ENCODE measurements at places on chromosomes 6 and 20. TPM values are rescaled to one million over a fixed set of nuclear protein-coding genes. Genes with fewer than 3 reads are reported as not detected.

Gene GLP1R
- total RNA-seq, result 0.22 TPM

- H3K4me1 ChIP-seq, result no peaks in the 10 kb centered on the region
- no peak for DNase-seq
- no peaks in the 10 kb centered on the region for H3K27me3 ChIP-seq
- no peak overlapping the region for H3K27ac ChIP-seq
- no peak overlapping the region for H3K4me3 ChIP-seq
- H3K36me3 ChIP-seq, result no peaks in the 10 kb centered on the region
These were observed 69.0 kb upstream of the BACH2 start for GRCh38 chr6:90365565-90366219.

Gene EYA4
- total RNA-seq, result 5.0 TPM

DNA sequence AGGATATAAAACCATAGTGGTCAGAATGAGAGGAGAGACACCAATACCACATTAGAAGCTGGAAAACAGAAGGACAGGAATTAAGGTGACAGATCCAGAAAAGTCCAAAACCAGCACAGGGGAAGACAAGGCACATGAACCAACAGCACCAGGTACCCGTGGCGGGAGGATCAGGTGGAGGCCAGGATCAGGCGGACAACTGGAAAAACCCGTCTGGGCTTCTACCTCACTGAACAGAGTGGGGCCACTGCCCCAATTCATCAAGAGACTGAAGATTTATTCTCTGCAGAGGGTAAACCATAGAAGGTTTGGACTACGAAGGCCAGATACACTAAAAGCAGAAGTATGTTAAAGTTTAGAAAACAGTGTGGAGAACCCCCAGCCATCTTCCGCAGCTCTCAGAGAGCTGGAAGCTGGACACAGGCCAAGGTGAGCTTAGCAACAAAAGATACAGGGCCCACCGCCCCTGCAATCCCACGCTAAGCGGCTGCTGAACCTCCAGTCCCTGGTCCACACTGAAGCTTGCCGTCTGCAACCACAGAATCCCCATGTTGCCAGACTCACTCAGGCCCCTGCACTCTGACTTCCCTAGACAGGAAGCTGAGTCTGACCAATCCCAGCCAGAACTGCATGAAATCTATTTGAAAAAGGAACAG is 29.9 kb downstream of the ABHD12 start:
- H3K4me1 ChIP-seq, result no peaks in the 10 kb centered on the region
- H3K4me3 ChIP-seq, result no peak overlapping the region
- H3K36me3 ChIP-seq, result no peaks in the 10 kb centered on the region
- DNase-seq, result no peak

GRCh38 chr6:7157752-7158616 is 50.2 kb downstream of the RREB1 start:
- no peak overlapping the region for H3K27ac ChIP-seq
- no peaks in the 10 kb centered on the region for H3K27me3 ChIP-seq
- peaks cover 35% of the 10 kb centered on the region for H3K4me1 ChIP-seq

- no peaks in the 10 kb centered on the region for H3K27me3 ChIP-seq
- H3K4me3 ChIP-seq, result no peak overlapping the region
- H3K4me1 ChIP-seq, result no peaks in the 10 kb centered on the region
- H3K27ac ChIP-seq, result no peak overlapping the region
- no peak for DNase-seq
These were observed 57.7 kb downstream of the PPP1R16B start for GRCh38 chr20:38863024-38863851.

- peaks cover 4% of the 10 kb centered on the region for H3K4me1 ChIP-seq
- no peaks in the 10 kb centered on the region for H3K27me3 ChIP-seq
These were observed 98.2 kb upstream of the HDGFL1 start for GRCh38 chr6:22471132-22471690.

Gene OR12D3
- total RNA-seq, result not detected

Gene SLC22A16
- total RNA-seq, result 0.79 TPM

DNA sequence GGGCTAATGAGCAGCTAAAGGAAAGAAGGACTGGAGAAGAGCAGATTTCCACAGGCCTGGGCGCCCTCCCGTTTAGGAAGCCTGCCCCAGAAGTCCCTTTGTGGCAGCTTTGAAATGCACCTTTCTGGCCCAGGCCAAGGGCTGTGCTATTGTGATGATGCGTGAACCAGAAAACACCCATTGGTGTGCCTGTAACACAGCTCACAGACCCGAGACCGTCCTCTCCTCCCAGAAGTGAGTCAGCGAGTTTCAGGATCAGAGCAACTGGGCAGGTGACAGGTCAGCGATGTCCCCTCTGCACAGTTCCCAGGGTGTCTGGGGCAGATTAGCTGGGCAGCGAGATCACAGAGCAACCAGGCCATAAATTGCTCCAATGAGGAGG is 71.9 kb upstream of the SULF2 start:
- no peaks in the 10 kb centered on the region for H3K36me3 ChIP-seq
- H3K27ac ChIP-seq, result peak overlapping the region; percentile 32
- no peak for DNase-seq
- H3K4me1 ChIP-seq, result peaks cover 6% of the 10 kb centered on the region
- no peak overlapping the region for H3K4me3 ChIP-seq
- no peaks in the 10 kb centered on the region for H3K27me3 ChIP-seq

- no peaks in the 10 kb centered on the region for H3K36me3 ChIP-seq
- H3K4me1 ChIP-seq, result no peaks in the 10 kb centered on the region
- no peak overlapping the region for H3K4me3 ChIP-seq
- no peak for DNase-seq
- no peaks in the 10 kb centered on the region for H3K27me3 ChIP-seq
- no peak overlapping the region for H3K27ac ChIP-seq
These were observed 114.7 kb downstream of the EDN3 start for GRCh38 chr20:59414936-59415623.

Gene SIRPB2
- total RNA-seq, result 8.2 TPM

- H3K36me3 ChIP-seq, result no peaks in the 10 kb centered on the region
- peaks cover 8% of the 10 kb centered on the region for H3K4me1 ChIP-seq
- no peak overlapping the region for H3K4me3 ChIP-seq
These were observed 46.0 kb upstream of the HINT3 start for GRCh38 chr6:125910527-125910926.

DNA sequence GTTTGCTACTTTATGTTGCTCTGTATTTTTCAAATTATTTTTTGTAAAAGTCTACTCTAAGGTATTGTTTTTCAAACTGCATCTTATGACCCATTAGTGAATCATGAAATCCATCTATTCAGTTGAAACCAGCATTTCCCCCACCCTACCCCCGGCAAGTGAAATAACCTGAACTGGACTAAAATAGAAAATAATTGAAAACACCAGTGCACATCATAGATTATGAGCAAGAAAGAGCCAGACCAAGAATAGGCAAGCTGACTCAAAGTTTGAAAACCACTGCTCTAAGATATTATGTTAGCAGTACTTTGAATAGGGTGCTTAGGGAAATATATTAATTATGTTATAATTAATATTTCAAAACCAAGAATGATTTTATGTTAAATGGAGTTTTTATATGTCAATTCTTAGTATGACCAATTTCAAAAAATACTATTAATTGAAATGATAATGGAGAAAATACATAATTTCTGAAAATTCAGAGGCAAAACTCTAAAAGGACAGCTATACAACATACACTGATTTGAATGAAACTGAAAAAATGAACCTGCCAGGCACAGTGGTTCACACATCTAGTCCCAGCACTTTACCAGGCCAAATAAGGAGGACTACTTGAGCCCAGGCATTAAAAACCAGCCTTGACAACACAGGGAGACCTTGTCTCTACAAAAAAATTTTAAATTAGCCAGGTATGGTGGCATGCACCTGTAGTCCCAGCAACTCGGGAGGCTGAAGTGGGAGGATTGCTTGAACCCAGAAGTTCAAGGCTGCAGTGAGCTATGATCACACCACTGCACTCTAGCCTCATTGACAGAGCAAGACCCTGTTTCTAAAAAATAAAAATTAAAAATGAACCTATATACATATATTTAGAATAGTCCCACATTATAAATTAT is 112.0 kb downstream of the CDK19 start:
- H3K36me3 ChIP-seq, result no peaks in the 10 kb centered on the region
- no peaks in the 10 kb centered on the region for H3K4me1 ChIP-seq
- no peaks in the 10 kb centered on the region for H3K27me3 ChIP-seq
- H3K27ac ChIP-seq, result no peak overlapping the region
- H3K4me3 ChIP-seq, result no peak overlapping the region
- no peak for DNase-seq

DNA sequence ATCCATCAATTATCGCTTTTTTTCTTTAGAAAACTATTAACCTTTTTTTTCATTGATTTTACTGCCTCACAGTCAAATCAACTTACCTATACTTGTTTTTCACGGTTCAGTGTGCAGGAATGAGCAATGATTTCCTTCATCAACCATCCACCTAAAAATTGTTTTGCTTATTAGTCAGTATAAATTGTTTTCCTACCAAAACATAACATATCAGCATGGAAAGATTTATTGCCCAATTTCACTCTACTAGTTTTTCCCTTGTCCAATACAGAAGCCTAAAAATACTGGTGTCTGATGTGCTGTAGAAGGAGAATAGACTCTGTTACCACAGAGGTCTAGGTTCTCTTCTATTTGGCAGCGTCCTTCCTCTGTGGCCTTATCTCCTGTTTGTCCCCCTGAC is 558.2 kb upstream of the CITED2 start:
- no peaks in the 10 kb centered on the region for H3K36me3 ChIP-seq
- no peaks in the 10 kb centered on the region for H3K27me3 ChIP-seq
- no peak overlapping the region for H3K4me3 ChIP-seq
- H3K4me1 ChIP-seq, result no peaks in the 10 kb centered on the region
- H3K27ac ChIP-seq, result no peak overlapping the region
- DNase-seq, result no peak

Gene CLDN20
- not detected for total RNA-seq

DNA sequence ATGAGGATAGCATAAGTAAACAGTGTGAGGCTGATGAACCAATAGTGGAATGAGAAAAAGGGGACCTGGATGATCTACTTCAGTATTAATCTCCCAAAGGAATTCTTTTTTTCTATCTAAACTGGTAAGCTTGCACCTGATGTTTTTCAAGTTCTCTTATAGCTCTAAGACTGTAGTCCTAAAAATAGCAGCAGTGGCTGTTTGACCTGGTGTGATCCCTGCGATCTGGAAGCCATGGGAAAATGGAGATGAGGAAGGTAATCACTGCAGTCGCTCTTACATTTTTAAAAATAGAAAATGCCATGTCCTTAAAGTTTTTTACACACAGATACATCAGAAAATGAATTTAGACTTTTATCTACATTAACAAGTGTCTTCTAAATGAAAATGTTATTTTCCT is 926.4 kb upstream of the SLC35B3 start:
- no peaks in the 10 kb centered on the region for H3K36me3 ChIP-seq
- no peaks in the 10 kb centered on the region for H3K4me1 ChIP-seq
- H3K4me3 ChIP-seq, result no peak overlapping the region
- no peaks in the 10 kb centered on the region for H3K27me3 ChIP-seq
- no peak for DNase-seq

Gene DST
- total RNA-seq, result 259 TPM

DNA sequence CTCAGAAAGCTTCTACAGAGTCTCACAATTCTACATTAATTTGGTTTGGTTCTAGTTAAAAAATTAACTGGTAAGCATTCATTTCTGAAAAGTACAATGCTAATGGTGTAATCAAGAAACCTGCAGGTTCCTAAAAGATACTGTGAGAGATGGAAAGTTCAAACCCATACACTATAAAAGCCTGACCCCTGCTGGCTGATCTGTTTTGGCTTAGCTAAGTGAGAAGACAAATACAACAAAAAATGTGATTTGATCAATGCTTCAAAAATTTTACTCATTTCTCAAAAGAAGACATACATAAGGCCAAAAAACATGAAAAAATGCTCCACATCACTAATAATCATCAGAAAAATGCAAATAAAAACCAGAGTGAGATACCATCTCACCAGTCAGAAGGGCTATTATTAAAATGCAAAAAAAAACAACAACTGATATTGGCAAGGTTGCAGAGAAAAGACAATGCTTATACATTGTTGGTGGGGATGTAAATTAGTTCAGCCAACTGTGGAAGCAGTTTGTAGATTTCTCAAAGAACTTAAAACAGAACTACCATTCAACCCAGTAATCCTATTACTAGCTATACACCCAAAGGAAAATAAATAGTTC is 102.8 kb downstream of the MOXD1 start:
- no peak overlapping the region for H3K4me3 ChIP-seq
- no peaks in the 10 kb centered on the region for H3K36me3 ChIP-seq

DNA sequence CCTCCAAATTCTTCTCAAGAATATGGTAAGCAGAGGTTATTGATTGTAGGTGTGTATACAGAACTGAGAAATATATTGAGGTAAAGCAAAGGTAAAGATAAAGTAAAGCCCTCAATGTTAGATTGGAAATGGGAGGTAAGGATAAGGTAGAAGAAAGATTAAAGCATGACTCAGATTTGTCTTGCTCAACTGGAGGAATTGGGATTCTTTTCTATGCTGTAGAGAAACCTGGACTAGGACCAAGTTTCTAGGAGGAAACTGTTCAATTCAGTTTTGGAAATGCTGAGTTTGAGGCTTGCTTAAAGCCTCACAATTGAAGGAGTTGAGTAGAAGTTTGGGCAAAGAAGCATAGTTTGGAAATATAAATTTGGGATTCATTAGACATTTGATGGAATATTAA is 634.0 kb upstream of the PTCHD4 start:
- H3K27ac ChIP-seq, result no peak overlapping the region
- DNase-seq, result no peak
- H3K4me3 ChIP-seq, result no peak overlapping the region
- H3K4me1 ChIP-seq, result no peaks in the 10 kb centered on the region

Gene RIOK1
- total RNA-seq, result 19.8 TPM

- no peaks in the 10 kb centered on the region for H3K27me3 ChIP-seq
- no peak overlapping the region for H3K4me3 ChIP-seq
- H3K4me1 ChIP-seq, result no peaks in the 10 kb centered on the region
- no peak overlapping the region for H3K27ac ChIP-seq
These were observed 42.1 kb downstream of the TRAF3IP2 start for GRCh38 chr6:111563581-111563980.

Gene NR2E1
- not detected for total RNA-seq

Gene RTF2
- 75.1 TPM for total RNA-seq

Gene OR5V1
- not detected for total RNA-seq

- no peak for DNase-seq
- H3K4me3 ChIP-seq, result no peak overlapping the region
- H3K4me1 ChIP-seq, result no peaks in the 10 kb centered on the region
These were observed 34.6 kb upstream of the TAGAP start for GRCh38 chr6:159079367-159079766.

DNA sequence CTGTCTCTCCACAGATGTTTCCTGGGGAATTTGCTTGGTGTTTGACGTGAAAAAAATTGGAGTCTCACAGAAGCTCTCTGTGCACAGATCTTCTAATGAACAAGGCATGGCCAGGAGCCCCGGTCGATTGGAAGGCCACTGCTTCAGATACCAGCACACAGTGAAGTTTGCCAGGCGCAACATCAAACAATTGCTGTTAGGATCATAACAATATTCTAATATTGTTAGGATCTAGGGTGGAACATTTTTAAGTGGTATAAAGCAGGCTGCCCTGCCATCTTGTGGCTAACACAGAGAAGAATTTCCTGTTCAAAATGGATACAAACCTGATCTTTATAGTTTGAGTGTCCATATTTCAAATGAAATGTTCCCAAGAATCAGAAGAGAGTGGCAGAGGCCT is 64.1 kb downstream of the C6orf118 start:
- H3K4me3 ChIP-seq, result no peak overlapping the region
- DNase-seq, result no peak
- H3K27ac ChIP-seq, result no peak overlapping the region
- H3K27me3 ChIP-seq, result no peaks in the 10 kb centered on the region

Gene ANKRD60
- total RNA-seq, result not detected

Gene TJAP1
- 38.5 TPM for total RNA-seq

Gene HLA-DOB
- 6.1 TPM for total RNA-seq

GRCh38 chr20:24449026-24449720 is 20.3 kb upstream of the SYNDIG1 start:
- H3K36me3 ChIP-seq, result no peaks in the 10 kb centered on the region
- no peaks in the 10 kb centered on the region for H3K4me1 ChIP-seq
- no peaks in the 10 kb centered on the region for H3K27me3 ChIP-seq
- H3K27ac ChIP-seq, result no peak overlapping the region
- no peak overlapping the region for H3K4me3 ChIP-seq

All from kidney (tissue), 22 donors.